Activated T-cell treated with anti-CD3 and anti-CD28 coated beads, Interleukin-2, amount 50 U/mL, for 72 hours (primary cell): ENCODE measurements at places on chromosomes 4 and X. TPM values are rescaled to one million over a fixed set of nuclear protein-coding genes. Genes with fewer than 3 reads are reported as not detected.

DNA sequence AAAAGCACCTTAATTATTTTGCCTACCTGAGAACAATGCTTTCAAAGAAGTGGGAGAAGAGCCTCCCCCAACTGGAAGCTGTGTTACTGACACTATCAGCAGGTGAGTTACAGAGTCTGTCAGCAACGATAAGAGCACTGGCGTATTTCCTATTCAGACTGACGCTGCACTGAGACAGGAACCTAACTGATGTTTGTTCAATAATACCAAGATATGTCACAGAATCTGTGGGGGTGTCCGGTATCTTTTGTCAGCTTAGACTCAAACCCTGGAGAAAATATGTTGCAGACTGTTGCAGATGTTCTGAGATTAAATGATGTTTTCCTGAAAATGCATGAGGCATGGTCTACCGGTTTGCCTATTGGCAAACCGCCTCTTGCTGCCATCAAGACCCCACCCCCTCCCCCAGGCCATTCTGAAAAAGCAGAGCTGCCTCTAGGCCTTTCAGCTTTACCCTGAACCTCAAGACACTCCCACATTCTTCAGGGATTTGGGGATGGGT is 115.2 kb upstream of the KIT start:
- DNase-seq = no peak

CDX4 gene
- not detected for total RNA-seq

GRCh38 chrX:39777623-39778025 is 320.1 kb downstream of the BCOR start:
- peak; percentile 56 for DNase-seq

GRCh38 chr4:86664959-86665358 is 70.8 kb downstream of the PTPN13 start:
- no peak for DNase-seq

DNA sequence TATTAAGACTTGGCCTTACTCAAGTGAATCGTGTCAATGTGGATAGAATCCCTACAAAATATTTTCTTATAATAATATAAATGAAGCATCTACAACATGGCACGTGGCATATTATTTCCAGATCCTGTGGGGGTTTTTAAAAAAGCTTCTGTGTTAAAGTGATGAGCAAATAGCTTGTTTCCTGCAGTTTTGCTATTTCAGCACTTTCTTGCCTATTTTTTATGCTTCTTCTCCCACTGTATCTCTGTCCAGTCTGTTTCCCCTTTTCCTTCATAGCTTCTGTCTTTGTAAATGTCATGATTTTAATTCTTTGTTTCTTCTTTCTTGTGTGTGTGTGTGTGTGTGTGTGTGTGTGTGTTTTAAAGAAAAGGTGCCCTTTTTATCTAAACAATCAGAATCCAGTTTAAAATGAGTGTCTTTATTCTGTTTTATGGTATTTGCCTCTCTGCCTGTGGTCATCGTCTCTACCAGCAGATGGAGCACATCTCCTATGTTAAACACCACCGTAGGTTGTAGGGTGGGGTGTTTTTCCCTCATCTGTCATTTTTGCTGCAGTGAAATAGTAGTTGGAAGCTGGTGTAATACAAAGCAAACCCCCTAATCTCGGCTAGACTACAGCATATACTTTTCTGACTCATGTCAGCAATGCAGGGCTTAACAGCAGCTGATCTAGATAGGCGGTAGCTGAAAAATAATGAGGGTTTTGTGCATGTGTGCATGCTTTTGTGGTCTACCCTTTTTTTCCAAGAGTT is 33.1 kb downstream of the FTHL17 start:
- DNase-seq = peak; percentile 43

DNA sequence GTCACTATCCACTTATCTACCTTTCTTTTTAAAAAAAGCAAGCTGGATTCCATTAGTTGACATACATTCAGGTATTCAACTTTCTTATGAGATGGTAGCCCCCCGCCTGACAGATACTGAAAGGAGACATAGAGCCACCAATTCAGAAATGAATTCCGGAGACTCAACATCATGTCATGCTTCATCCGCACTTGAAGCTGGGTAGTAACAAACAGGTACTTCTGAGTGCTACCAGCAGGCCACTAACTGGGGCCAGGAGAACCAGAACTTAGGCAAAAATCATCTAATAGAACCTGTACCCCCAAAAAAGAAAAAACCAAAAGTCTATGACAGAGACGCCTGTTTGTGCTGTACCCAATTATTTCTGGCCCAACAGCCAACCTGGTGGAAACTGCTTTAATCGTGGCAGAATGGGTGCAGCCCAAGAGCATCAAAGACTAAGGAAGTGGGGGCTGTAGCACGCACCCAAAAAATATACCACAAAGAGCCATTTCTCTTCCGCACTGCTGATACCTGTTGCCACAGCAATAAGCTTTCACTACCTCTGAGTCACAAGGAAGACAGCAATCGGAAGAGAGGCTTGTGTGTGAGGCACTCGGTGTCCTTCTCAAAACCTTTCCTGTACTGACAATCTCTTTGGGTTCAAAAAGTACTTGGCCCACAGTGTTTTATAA is 84.8 kb downstream of the AFAP1 start:
- peak; percentile 65 for DNase-seq

DNA sequence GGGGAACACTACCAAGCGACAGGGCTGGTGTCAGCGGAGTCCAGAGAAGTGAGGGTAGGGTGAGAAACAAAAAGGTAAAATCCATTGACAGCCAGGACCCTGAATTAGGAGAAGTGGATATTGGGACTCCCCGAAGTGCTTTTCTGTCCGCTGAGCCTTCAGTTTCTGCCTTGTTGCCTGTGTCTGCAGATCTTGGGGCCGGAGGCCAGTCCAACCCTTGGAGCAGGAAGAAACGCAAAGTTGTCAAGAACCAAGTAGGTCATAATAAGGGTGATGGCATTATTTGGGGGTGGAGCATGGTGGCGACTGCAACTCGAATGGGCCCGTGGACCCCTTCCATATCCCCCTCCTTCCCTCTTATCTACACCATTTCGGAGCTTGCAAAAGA is 1.0 kb downstream of the ARMCX1 start:
- DNase-seq = no peak

SPIN4 gene
- total RNA-seq = 5.4 TPM

PWWP3B gene
- total RNA-seq = not detected

- no peak for DNase-seq
Measured at GRCh38 chr4:41476310-41476885, 61.6 kb upstream of the LIMCH1 start.

AVPR2 gene
- not detected for total RNA-seq
